ENCODE measurements at places on chromosomes 12 and 14. TPM values are rescaled to one million over a fixed set of nuclear protein-coding genes. Genes with fewer than 3 reads are reported as not detected.
A peak's percentile ranks its signal among the peaks of the same experiment; 100 is the strongest.

BTBD7 gene
- 38.0 TPM for total RNA-seq

- DNase-seq, result no peak
- H3K36me3 ChIP-seq, result no peaks in the 10 kb centered on the region
- no peak overlapping the region for H3K4me3 ChIP-seq
Observed at GRCh38 chr12:43402436-43402835, 149.6 kb downstream of the ADAMTS20 start.

DNA sequence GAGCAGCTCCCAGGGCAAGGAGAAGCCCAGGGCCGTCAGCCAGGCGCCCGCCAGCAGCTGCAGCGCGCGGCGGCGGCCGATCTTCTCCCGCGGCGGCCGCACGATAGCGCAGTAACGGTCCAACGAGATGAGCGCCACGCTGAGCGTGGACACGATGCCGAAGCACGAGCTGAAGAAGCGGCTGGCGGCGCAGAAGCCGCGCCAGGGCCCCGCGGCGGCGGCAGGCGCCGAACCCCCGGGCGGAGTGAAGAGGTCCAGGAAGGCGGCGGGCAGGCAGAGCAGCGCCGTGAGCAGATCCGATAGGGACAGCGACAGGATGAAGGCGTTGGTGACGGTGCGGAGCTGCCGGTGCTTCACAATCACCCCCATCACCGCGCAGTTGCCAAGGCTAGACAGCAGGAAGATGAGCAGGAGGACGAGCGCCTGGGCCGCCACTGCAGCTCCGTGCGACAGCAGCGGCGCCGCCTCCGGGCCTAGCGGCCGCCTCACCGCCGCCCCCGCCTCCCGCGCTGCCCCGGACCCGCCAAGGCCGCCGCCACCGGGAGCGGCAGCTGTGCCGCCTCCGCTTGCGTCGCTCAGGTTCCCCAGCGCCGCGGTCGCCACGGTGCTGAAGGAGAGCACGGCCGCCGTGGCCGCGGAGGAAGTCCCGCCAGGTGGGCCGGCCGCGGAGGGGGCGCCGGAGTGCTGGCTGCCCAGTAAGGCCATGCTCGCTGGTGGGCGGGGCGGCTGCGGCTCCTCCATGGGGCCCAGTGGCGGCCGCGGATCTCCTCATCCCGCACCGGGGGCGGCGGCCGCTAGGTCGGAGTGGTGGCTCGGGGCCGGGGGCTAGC is 479 bp downstream of the GPR135 start:
- peak; percentile 43 for DNase-seq
- no peak overlapping the region for H3K27ac ChIP-seq
- H3K4me3 ChIP-seq, result peak overlapping the region; percentile 86
- H3K27me3 ChIP-seq, result peaks cover 2% of the 10 kb centered on the region
- H3K36me3 ChIP-seq, result peaks cover 8% of the 10 kb centered on the region

- DNase-seq, result no peak
- peaks cover 70% of the 10 kb centered on the region for H3K4me1 ChIP-seq
- H3K27me3 ChIP-seq, result no peaks in the 10 kb centered on the region
- H3K36me3 ChIP-seq, result no peaks in the 10 kb centered on the region
- H3K27ac ChIP-seq, result peak overlapping the region; percentile 38
Observed at GRCh38 chr12:24360057-24360456, 410.6 kb upstream of the SOX5 start.

GRCh38 chr12:124725099-124725498 is 138.6 kb downstream of the SCARB1 start:
- no peak for DNase-seq
- H3K4me1 ChIP-seq, result peaks cover 35% of the 10 kb centered on the region
- no peak overlapping the region for H3K4me3 ChIP-seq
- H3K27ac ChIP-seq, result no peak overlapping the region
- no peaks in the 10 kb centered on the region for H3K36me3 ChIP-seq

GRCh38 chr12:1926251-1926657 is 7.8 kb upstream of the CACNA2D4 start:
- H3K4me1 ChIP-seq, result peaks cover 19% of the 10 kb centered on the region
- H3K27me3 ChIP-seq, result no peaks in the 10 kb centered on the region
- H3K36me3 ChIP-seq, result no peaks in the 10 kb centered on the region
- no peak for DNase-seq
